ENCODE measurements at places on chromosomes 7 and 10.

GRCh38 chr7:24885305-24885704, 94.7 kb downstream of the OSBPL3 start:
- DNase-seq: no peak

GRCh38 chr7:116934580-116934979, 18.7 kb upstream of the ST7 start:
- no peak for DNase-seq

GRCh38 chr10:26385443-26385842, 52.7 kb upstream of the APBB1IP start:
- DNase-seq: no peak

DNA sequence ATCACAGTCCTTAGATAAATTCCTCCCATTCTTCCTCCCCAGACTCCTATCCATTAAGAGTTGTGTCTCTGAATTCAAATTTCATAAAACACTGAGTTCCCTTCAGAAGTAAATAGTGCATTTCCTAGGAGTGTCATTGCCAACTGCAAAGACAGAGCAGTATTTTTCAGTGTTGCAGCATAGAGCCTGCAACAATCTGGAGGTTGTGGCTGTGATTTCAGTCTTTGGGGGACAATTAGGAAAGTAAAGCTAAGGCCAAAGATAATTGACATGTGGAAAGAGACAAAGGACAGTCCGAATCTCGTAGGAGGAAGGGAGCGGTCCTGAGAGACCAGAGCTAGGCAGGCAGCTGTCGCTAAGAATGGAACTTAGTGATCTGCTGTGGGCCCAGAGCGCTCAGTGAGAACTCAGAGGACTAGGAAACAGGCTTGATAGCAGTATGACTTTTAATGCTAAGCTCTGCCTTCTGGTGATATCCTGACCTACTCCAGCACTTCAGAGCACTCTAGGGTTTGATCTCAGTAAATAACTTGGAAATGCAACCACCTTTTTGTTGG, 46.2 kb downstream of the PRPF18 start:
- no peak for DNase-seq

- DNase-seq: no peak
Observed at GRCh38 chr10:12179606-12180170, 16.0 kb downstream of the NUDT5 start.

- DNase-seq: no peak
Observed at GRCh38 chr7:149071641-149072437, 18.7 kb downstream of the ZNF786 start.

GRCh38 chr7:35492451-35493175, 202.3 kb downstream of the HERPUD2 start:
- no peak for DNase-seq

DNA sequence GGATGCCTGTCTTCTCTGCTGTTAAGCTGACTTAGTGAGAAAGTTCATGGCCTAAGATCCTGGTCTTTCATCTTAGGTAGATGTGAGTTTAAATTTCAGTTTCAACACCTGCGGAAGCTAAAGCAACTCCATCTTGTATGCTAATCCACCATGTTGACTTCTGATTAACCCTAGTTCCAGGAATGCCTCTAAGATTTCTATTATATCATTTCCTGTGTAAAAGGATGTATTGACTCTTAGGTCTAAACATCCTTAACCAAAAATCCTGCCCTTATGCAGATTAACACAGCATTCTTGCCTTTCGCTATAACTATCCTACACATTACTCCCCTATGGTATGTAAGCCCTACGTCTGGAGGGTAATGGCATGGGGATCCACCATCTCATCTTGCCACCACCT, 94.4 kb upstream of the CCDC6 start:
- no peak for DNase-seq

Data from EL (cell line).